Ureter (tissue), 1 donor: ENCODE measurements at places on chromosomes 7 and 10. TPM values are rescaled to one million over a fixed set of nuclear protein-coding genes. Genes with fewer than 3 reads are reported as not detected.

- no peak for DNase-seq
Observed at GRCh38 chr7:17622451-17622850, 317.8 kb downstream of the SNX13 start.

GRCh38 chr7:44986218-44987053 lies 7.6 kb upstream of the MYO1G start:
- peak; percentile 96 for DNase-seq

GRCh38 chr7:20267482-20267881 lies 50.3 kb upstream of the MACC1 start:
- no peak for DNase-seq

The ARID5B gene
- total RNA-seq, result 63.7 TPM

The DIP2C gene
- 26.8 TPM for total RNA-seq

DNA sequence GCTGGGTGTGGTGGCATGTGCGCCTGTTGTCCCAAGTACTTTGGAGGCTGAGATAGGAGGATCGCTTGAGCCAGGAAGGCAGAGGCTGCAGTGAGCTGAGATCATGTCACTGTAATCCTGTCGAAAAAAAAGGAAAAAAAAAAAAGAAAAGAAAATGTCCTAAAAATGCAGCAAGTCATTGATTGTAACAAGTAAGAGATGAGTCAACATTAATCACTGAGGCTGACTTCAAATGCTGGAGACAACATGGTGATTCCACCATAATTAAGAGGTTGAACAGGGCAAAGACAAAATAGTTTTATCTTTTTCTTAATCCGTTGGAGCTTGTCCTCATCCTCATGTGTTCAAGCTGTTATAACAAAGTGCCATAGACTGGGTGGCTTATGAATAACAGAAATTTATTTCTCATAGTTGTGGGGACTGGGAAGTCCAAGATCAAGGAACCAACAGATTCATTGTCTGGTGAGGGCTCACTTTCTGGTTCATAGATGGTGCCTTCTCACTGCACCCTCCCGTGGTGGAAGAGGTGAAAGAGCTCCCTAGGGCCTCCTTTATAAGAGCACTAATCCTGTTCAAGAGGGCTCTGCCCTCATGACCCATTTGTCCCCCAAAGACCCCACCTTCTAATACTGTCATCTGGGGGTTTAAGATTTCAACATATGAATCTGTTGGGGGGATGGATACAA lies 60.3 kb downstream of the TBXAS1 start:
- DNase-seq, result no peak

- DNase-seq, result no peak
Observed at GRCh38 chr10:110843031-110843430, 28.7 kb upstream of the PDCD4 start.

DNA sequence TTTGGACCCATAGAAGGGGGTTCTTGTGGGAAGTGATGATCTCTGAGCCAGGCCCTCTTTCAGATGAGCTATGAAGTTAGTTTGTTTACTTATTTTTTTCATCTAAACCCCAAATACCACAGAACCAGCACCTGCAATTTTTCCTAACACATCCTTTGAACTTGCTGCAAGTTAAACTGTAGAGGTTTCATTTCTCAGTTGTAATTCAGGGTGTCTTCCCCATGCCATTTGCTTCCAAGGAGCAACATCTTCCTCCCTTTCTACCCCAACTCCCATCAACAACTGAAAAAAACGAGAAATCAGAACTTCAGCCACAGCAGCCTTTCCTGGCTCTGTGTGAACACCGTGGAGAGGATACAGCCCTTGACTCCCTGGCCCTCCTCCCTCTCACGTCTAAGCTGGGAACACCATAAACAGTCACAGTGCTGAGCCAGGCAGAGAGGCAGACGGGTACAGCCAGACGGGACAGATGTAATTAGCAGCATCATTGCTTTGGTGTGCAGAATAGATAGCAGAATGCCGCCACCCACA lies 63.6 kb downstream of the RGS10 start:
- DNase-seq, result no peak

GRCh38 chr10:69010151-69010640 lies 21.6 kb downstream of the KIFBP start:
- no peak for DNase-seq

DNA sequence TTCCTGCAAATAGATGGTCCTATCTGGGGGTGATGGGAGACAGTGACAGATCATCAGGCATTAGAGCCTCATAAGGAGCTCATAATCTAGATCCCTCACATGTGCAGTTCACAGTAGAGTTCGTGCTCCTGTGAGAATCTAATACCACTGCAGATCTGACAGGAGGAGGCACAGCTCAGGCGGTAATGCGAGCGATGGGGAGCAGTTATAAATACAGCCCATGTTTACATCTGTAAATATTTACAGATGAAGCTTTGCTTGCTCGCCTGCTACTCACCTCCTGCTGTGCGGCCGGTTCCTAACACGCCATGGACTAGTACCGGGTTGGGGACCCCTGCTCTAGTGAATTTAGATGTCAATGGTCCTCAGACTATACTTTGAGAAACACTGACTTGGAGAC lies 17.0 kb upstream of the CDCA7L start:
- no peak for DNase-seq

DNA sequence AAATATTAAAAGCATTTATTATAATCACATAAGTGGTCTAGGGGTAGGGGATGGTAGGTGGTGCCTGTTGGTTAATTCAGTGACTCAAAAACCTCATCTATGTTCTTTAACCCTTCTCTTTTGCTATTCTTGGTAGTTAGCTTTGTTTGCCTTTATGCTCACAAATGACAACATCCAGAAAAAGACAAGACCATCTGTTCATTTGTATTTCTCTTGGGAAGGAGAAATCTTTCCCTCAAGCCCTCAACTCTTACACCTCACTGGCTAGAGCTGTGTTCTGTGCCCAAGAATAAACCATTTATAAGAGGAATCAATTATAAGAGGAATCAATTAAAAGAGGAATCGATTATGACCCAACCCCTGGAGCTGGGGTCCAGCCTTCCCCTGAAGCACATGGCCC lies 10.8 kb upstream of the IFRD1 start:
- no peak for DNase-seq
